ENCODE measurements at places on chromosomes 12 and 14. TPM values are rescaled to one million over a fixed set of nuclear protein-coding genes. Genes with fewer than 3 reads are reported as not detected.
A peak's percentile ranks its signal among the peaks of the same experiment; 100 is the strongest.

Gene KLHL33
- 0.36 TPM for total RNA-seq

- DNase-seq: no peak
Observed at GRCh38 chr14:83356080-83356479, 1822.4 kb upstream of the SEL1L start.

- no peak for DNase-seq
Observed at GRCh38 chr12:122244565-122245371, 18.9 kb upstream of the DIABLO start.

GRCh38 chr12:62361048-62361447 is 100.8 kb downstream of the USP15 start:
- no peak for DNase-seq

DNA sequence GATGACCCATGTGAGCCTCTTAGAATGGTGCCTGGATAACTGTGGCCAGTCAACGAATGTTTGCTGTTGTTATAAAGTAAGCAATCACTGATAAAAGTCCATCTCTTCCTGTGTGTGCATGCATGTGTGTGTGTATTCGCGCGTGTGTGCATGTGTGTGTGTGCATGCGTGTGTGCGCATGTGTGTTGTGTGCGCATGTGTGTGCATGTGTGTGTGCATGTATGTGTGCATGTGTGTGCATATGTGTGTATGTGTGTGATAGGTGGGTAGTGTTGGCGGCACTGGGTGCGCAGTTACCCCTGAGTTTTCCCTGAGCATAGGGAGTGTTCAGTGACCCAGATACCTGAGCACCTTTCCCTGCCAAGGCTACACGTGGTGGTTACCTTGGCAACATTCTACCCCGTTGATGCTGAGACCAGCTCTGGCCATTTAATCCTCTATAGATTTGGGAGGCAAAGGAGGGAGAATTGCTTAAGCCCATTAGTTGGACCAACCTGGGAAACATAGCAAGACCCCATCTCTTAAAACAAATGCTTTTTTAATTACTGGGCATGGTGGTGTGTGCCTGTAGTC is 137.8 kb downstream of the SLC15A4 start:
- DNase-seq: no peak

Gene JAG2
- 50.4 TPM for total RNA-seq

- DNase-seq: no peak
Observed at GRCh38 chr14:71625891-71626701, 306.1 kb upstream of the RGS6 start.

DNA sequence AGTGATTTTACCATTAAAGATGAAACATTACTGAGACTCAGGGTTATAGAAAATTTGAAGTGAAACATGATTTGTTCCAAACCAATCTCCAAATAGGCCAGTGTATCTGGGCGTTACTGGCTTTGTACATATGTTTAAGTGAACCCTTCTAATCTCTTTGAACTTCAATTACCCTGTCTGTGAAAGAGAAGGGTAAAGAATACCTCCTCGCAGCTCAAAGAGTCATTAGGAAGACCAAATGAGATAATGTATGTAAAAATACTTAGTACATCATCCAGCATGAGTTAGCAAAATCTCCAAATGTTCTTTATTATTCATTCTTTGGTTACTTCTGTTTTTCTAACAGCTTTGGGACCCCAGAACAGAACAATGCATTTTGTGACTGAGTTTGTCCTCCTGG is at the start of gene OR11H6:
Gene OR11H6, plus strand, starts transcription at position 301 of the 400 bp plus-strand sequence. Its CDS starts 0 bp downstream, at position 301.
- DNase-seq: no peak

DNA sequence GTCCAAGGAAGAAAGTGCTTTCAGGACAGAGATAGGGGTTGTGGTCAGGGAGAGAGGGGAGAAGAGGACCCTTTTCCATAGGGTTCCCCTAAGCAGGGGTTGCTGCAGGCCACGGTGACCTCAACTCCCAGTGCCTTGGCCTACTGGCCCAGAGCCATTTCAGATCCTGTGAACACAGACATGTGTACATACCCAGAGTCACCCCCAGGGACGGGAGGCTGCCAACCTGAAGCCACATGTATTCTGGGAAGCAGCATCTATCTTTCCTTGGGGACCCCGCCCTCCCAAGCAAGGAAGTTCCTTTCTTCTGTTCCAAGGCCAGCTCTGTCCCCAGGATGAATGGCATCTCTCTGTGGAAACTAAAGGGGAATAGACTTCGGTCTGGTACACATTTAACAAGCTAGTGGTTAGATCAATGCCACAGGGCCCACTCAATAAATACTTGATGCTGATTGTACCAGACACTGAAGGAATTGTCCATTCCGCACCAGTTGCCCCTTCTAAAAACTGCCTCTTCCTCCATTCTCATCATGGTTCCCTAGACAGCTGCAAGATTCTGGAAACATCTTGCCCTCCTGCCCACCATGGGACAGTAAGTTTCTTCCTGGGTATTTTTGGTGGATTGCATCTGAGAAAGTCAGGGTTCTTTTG is 25.2 kb upstream of the DGLUCY start:
- DNase-seq: no peak

Gene SCNN1A
- 74.6 TPM for total RNA-seq

- peak; percentile 80 for DNase-seq
Observed at GRCh38 chr12:122366685-122367475, 55.6 kb downstream of the CLIP1 start.

Gene CFAP54
- 0.59 TPM for total RNA-seq

Gene IFI27
- 70.2 TPM for total RNA-seq

Gene PUS1
- 36.4 TPM for total RNA-seq

Gene PRIMA1
- 4.8 TPM for total RNA-seq

Gene DGLUCY
- 64.9 TPM for total RNA-seq

GRCh38 chr12:105319691-105320209 is 10.7 kb upstream of the C12orf75 start:
- DNase-seq: no peak

- DNase-seq: no peak
Observed at GRCh38 chr12:104583301-104583700, 126.6 kb downstream of the CHST11 start.
